ENCODE measurements at places on chromosomes 3 and 15.

GRCh38 chr3:148940983-148941382 lies 50.4 kb upstream of the GYG1 start:
- DNase-seq = no peak

GRCh38 chr15:101318839-101319238 lies 23.8 kb upstream of the SNRPA1 start:
- DNase-seq = no peak

GRCh38 chr3:154144825-154145465 lies 23.8 kb downstream of the ARHGEF26 start:
- DNase-seq = no peak

GRCh38 chr3:18246336-18247060 lies 178.6 kb downstream of the SATB1 start:
- DNase-seq = no peak

DNA sequence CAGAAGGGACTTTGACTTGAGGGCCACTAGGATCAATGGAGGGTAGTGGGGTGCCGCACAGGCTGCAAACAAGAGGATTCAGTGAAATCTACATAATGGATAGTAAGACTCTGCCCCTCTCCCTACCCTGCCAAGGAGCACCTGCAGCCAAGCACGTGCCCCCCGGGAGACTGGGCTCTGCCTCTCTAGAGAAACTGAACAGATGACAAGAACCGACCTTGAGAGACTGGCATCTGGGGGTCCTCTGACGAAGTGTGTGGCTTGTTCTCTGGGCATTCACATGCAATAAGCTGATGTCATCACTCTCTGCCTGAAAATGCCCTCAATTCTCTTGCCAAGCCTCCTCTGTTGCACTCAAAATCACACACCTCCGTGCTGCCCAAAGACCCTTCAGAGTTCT lies 132.3 kb downstream of the FAM43A start:
- no peak for DNase-seq

- no peak for DNase-seq
These were observed 1034.1 kb downstream of the MCTP2 start for GRCh38 chr15:95265419-95265997.

DNA sequence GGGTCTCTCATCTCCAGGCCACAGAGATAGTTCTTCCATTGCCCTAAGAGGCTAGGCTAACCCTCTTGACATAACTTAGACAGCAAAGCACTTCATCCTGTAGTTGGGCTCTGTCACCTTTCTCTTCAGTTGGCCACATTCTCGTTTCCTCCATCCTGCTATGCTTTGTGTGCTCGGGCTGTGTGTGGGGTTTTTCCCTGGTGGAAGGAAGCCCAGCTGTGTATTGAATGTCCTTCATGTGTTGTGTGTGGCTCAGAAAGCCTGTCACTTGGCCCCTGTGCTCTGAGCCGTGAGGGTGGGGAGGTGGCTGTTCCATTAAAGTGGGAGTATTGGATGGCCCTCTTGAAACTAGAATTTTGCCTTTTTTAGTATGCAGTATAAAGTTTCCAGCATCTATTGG lies 8.8 kb upstream of the EXOG start:
- no peak for DNase-seq

DNA sequence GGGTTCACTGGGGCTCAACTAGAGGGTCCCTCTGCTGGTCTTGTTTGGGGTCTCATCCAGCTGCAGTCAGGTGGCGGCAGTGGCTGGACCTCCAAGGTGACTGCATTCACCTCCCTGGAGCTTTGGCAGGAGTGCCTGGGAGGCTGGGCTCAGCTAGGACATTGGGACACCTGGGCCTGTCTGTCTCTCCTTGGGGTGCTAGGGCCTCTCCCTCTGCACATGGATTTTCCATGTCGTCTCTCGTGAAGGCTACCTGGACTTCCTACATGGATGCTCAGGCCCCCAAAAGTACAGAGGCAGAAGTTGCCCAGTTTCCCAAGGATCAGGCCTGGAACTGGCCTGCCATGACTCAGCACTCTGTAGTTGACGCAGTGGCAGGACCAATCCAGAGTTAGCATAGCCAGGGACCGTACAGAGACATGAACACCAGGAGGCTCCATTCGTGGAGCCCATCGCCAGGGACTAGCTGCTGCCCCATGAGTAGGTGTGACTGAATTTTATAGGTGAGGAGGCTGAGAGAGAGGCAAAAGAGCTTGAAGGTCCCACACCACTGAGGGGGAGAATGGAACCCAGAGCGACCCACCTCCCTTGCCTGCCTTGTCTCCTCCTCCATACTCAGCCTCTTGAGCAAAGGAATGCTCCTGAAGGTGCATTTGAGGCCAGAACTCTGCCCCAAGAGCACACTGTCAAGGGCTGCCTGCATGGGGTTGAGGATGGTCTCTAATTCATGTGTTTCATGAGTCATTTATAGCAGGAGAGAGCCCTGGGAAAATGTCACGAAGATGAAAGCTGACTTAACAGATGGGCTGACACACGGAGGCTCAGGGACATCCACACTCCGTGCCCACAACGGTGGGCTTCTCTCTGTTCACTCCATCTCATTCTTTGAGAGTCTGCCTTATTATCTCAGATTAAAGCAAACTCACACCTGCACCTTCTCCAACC lies 13.0 kb upstream of the ALDH1A3 start:
- DNase-seq = no peak

DNA sequence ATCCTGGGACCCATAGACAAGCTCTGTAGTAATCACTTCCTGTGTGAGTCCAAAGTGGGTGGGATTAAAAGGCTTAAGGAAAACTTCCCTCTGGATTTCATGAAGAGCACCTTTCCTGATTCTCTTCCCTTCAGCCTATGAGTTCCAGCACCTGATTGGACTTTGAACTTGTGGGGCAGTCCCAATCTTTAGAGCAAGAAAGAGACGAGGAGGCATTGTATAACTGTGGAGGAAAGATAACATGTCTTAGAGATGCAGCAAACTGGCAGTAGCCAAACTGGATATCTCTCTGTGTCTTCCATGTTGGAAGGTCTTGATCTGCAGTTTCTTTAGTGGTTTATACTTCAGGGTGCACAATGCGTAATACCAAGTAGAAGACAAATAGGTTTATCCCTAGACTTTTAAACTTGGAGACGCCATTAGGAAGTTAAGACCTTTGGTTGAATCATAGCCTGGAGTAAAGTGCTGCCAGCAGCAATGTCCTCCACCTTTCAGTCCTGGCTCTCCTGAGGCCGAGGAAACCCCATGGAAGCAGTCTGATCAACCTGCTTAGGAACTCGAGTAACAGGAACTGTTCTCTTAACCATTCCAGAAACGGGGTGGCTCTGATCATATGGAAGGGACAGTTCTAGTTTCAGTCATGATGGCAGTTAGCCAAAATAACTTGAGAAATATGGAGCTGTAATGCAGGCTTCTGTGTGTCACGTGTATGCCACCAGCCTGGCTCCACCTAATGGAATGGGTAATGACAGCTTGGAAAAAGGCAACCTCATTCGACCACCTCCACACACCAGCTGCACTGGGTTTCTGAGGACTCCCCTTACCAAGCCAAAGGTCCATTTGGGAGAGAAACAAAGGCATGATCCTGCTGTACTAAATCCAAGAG lies 4.7 kb downstream of the EIF1B start:
- no peak for DNase-seq

- DNase-seq = no peak
These were observed 23.6 kb downstream of the PTX3 start for GRCh38 chr3:157460253-157460652.
